ENCODE measurements at places on chromosomes 11 and 22.

DNA sequence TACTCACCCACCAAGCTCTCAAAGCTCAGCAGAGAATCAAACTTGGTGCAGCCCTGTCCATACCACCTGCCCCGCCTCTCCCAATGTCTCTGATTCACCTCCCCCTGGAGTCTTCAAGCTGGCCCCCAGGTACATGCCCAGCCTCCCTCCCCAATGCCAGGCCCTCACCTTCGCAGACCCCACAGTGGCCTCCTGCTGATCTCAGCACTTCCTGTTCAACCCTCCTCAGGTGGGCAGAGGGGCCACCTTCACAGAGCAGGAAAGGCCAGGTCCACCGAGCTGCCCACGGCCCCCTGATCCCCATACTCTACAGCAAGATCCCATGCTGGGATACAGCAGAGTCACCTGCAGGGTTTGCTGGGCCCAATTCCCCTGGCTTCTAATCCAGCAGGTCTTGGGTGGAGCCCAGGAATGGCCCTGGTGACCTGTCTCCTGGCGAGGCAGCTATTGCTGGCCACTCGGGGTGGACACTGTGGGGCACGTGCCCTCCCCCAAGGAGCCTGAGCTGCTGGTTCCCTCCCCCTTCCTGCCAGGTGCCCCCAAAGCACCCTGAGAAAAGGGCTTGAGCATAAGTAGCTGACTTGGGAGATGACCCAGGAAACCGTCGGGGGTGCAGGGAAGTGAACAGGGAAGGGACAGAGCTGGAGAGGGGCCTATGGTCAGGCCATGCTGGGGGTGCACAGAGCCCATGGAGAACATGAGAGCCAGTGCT is 150.7 kb downstream of the BRD1 start:
- no peak for DNase-seq

DNA sequence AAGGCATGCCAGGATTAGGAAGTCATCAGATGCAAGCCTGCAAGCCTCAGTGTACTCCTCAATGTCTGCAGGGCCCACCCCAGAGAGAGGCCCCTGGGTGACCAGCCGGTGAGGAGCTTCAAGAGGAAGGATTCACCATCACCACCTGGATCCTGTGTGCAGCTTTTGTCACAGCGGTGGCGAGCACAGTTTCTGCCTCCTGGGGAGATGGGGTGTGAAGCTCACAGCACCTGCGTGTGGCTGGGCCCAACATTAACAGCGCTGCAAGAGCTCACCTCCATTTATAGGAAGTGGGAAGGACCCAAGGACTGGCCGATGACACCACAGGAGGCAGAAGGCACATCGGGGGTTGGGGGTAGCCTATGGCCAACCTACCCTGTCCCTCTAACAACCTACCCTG is 235.3 kb downstream of the CTTN start:
- no peak for DNase-seq

DNA sequence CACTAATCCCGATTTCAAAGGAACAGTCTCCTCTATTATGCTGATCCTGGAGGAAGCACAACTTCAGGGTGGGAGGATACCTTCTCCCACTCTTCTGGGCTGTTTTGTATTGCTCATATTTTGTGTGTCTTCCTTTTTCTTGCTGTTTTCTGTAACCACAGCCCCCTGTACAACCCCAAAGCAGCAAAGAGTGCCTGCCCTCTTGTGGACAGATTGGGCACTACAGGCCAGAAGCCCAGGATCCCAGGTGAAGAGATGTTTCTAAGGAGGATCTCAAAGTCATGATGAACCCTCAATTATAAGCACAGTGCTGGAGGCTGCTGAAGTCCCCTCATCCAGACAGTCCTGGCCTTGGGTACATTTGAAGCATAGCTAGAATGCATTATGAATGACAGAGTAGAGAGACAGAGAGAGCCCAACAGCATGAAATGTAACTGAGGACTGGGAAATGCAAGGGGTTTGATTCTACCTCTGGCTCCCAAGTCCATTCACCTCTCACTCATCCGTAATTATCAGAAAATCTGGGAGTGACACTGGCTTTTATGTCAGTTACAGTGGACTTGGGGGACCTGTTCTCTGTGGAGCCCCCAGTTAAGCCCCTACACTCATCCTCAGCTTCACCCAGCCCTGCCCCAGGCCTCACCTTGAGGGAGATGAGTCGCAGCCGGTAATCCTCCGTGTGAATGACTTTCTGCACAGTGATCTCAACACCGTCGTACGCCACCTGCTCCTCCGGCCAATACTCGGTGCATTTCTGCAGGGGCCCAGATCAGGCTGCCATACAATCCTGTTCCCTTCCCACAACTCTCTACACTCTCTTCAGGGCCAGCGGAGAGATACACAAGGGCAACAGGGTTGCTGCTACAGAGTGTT is 6.2 kb upstream of the IGSF22 start:
- no peak for DNase-seq

GRCh38 chr11:10026514-10026913 is 267.5 kb downstream of the SBF2 start:
- DNase-seq, result no peak

- no peak for DNase-seq
Measured at GRCh38 chr11:118625036-118625690, 17.7 kb downstream of the PHLDB1 start.

DNA sequence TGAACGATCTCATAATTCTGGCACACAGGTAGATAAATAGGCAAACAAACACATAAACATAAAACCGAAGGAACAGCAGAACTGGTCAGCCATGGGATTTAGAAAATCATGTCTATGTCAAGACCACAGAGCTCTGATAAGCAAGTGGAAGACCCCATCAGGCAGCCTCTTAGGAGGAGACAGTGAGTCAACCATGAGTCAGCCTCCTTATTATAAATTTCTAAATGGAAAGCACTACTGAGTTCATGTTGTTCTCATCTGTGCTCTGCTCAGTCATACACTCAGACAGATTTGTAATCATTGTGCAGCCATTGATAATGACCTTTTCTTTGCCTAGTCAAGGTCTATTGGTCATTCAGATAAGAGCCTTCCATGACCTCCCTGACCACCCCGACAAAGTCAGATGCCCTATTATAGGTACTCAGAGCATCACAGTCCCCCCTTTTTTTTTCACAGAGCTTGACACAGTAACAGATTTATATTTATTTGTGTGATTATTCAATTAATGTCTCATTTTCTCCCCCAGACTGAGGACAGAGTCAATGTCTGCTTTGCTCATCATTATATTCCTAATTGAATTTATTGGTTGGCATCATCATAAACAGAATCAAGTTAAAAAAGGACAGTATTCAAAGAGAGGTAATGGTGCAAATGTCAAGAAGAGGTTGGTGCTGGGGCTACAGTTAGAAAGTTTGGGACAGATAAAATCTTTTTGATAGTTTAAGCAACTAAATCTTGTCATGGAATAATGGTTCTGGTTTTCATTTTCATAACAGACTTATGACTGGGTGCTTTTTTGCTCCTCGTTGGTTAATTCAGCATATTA is 579.7 kb upstream of the CCDC90B start:
- DNase-seq, result no peak

- DNase-seq, result no peak
Measured at GRCh38 chr11:130180491-130180890, 20.9 kb downstream of the ST14 start.

DNA sequence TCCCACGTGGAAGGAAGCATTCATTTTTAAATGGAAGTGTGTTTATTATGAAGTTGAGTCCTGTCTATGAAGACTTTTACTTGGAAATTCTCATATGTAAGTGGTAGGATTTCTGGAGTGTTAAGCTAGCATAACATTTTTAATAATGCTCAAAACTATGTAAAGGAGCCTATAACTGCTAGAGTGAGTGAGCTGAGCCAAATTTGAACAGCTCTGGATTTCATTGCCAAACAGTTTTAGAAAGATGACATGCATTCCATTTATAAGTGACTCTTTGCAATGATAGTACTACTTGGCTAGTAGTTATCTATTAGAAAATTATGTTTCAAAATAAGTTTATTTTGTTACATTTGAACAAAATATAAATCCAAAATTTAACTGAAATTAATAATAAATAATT is 721.2 kb downstream of the LUZP2 start:
- no peak for DNase-seq

GRCh38 chr11:69121621-69122325 is 34.0 kb upstream of the SMIM38 start:
- DNase-seq, result no peak

DNA sequence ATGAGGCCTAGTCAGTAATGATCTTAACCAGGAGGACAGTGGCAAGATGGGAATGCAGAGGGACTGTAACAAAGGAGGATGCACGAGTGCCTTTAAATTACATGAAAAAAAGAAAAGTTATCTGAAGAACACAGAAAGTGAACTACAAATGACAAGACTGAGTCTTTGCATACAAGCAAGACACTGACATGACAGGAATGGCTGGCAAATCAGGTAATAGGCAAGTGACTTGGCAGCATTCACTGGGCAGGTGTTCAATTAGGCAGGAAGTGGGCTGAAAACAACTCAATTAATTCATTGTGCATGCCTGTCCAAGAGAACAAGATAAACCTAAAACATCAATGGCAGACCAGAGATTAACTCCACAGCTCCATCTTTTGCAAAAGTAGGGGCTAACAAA is 24.0 kb downstream of the SMCO4 start:
- no peak for DNase-seq

- DNase-seq, result no peak
Measured at GRCh38 chr11:62428871-62429560, 10.2 kb downstream of the SCGB1A1 start.

DNA sequence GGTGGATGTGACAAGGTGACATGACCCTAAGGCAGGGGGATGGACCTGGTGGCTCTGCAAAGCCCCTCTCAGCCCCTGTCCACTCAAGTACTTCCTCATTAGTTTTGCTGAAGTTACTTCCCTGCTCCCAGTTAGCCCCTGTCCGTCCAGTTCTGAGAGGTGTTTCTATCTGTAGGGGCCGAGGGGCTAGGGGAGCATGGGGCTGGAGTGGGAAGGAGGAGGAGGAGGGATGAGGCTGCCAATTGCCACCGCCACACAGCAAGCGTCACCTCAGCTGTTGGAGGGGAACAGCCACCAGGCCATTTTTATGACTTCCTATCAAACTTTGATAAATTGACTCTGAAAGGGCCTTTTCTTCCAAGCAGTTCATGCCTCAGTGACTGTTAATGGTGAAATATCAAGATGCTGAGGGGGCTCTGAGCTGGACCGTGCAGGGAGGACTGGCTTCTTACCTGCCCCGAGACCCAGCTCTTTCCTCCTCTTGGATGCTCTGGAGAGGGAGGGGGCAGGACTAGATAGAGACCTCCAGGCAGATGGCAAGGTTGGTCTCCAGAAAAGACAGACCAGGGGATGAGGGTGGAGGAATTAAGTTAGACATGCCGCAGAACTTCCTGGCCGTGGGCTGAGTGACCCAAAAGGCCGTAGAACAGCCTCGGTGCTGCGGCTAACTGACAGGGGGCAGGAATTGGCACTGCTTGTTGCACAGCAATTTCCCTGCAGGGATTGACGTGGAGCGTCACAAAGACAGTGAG is 137.0 kb downstream of the ST3GAL4 start:
- DNase-seq, result no peak

DNA sequence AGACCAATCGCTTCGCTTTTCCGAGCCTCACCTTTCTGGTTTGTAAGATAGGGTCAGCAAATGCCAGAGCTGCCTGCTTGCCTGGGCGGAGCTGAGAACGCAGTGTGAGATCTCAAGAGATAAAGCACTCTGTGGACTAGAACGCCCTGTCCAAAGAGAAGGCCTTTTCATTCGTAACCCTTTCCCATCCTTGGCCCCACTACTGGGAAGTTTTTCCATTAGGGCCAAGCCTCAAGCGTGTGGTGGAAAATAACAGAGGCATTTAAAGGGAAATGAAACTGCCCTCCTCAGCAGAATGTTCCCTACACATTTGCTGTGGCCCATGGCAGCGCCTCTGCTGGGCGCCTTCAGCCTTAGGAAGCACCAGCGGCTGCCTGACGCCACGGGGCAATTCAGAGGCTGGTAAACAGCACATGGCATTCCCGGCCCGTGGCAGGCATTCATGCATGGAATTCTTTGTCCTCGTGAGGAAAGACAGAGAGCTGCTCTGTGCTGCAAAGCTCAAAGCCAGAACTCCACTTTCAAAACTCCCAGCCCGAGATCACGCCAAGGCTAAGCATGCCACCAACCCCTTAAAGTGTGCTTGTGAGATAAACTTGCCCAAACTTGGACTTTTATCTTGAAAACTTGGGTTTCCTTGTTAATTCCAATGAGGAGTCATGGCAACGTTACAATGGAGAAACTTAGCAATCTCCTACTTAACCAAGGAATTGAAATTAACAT is 38.1 kb downstream of the AHNAK start:
- no peak for DNase-seq

GRCh38 chr22:37972527-37972926 is 11.8 kb downstream of the SOX10 start:
- DNase-seq, result no peak

GRCh38 chr11:108713076-108713790 is 48.4 kb downstream of the DDX10 start:
- no peak for DNase-seq

GRCh38 chr11:128451652-128452470 is 135.5 kb downstream of the ETS1 start:
- no peak for DNase-seq

DNA sequence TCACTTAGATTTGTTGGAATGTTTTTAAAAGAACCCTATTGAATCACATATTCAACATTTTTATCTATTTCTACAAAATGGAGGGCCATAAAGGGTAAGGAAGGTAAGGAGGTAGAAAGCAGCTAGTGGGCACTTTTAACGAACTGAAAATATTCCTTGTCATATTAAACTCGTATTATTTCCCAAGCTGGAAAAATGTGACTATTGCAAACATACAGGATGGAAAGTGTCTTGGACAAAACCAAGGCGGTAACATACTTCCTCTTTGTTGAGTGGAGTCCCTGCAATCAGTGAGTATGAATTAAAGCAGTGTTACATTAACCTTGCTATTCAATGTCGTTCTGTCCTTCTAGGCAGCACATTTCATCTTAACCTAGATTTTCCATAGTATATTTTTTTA is 165.6 kb downstream of the RCN1 start:
- DNase-seq, result no peak

GRCh38 chr11:69339041-69339733 is 45.2 kb downstream of the MYEOV start:
- DNase-seq, result no peak

GRCh38 chr11:123069908-123070821 is 8.2 kb upstream of the HSPA8 start:
- DNase-seq, result no peak

GRCh38 chr11:7060868-7061267 is 27.9 kb upstream of the RBMXL2 start:
- DNase-seq, result no peak

Data from epithelial cell of prostate (primary cell).